Stimulated activated CD8-positive, alpha-beta memory T cell treated with anti-CD3 and anti-CD28 coated beads, Interleukin-7, amount 100 ng/mL, for 4 hours (primary cell): ENCODE measurements at places on chromosomes 7 and 10.

DNA sequence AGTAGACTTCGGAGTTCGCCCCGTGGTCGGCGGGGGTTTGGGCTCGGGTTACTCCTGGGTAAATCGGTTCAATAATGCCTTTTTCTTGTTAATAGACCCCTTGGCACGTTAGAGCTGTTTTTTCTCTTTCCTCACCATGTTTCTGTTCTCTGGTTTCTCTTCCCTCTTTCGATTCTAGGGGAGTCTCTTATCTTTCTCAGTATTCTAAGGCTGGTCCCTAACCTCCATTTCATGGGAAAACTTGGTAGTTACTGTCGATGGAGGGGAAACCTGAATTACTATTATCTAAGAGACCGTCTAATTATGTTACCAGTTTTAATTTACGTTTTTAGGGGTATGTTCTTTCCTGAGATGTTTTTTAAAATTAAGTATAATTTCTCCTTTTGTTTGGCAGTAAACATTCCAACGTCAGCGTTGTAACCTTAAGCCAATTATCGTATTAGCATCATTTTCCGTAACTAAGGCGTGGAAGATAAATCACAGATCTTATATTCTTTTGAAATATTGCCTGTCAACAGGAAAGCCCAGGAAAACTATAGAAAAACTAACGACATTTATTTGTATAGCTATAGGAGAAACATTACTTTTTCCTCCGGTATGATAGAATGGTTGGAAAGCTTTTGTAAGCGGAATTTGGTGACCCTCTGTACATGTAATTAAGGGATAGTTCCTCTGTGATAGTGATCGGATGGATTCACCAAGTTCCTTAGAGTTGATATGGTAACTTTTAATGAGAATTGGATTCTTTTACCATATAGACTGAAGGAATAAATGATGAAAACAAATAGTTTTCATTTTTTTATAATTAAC lies 847 bp downstream of the BTAF1 start:
- no peak for DNase-seq

DNA sequence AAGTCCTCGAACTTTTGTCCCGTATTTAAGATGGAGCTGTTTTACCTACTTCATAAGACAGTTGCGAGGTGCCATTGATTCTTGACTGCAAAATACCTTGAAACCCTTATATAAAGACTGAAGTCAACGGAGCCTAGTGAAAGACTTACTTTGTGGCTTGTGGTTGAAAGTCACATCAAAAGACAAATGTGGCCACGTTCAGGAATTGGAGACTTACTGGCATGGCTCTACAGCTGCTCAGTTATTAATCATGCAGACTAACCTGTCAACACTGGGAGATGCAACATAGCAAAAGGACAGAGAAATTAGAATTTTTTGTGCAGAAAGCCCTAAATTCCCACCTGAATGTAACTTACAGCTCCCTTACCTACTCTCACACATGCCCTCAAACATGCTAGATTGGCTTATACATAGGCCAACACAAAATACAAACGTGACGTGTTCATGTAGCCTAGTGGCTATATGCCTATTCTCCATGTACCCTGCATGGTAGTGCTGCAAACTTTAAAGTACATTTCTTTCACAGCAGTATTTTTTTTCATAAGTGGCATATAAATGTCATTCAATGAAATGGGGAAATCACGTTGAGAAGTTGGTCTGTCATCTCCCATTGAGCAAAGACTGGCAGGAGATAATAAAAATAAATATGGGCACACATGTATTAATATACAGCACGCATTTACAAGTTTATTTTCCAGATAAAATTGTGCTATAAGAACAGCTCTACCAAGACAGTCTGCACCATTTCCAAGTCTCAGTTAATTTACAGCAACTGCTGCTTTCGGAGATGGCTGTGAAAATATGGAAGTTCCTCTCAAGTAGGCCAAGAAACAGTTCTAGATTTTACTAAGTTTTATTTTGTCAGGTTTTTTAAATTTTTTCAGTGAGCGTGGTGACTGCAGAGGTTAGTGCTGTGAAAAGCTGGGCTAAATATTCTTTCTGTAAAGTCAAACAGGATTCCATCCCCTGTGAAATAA lies 170.4 kb upstream of the C7orf33 start:
- no peak for DNase-seq

GRCh38 chr7:78529392-78529791 lies 730.8 kb downstream of the PHTF2 start:
- DNase-seq = no peak

GRCh38 chr7:2757904-2758672 lies 70.1 kb downstream of the AMZ1 start:
- DNase-seq = peak; percentile 56

DNA sequence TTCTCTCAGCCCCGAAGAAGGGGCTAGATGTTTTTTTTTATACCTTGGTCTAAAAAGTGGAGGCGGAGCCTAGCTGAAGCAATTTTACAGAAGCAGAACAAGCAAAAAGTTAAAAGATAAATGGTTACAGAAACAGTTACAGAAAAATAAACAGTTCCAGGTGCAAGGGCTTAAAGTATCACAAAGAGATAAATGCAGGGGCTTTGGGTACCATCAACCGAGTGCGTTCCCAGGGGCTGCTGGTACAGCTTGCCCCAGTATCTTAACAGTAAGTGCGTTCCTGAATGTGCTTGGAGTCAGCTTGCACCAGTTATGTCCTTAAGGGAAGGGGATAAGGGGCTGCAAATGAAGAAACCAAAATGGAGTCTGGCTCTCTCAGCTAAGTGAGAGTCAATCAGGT lies 173.9 kb upstream of the MBL2 start:
- no peak for DNase-seq

DNA sequence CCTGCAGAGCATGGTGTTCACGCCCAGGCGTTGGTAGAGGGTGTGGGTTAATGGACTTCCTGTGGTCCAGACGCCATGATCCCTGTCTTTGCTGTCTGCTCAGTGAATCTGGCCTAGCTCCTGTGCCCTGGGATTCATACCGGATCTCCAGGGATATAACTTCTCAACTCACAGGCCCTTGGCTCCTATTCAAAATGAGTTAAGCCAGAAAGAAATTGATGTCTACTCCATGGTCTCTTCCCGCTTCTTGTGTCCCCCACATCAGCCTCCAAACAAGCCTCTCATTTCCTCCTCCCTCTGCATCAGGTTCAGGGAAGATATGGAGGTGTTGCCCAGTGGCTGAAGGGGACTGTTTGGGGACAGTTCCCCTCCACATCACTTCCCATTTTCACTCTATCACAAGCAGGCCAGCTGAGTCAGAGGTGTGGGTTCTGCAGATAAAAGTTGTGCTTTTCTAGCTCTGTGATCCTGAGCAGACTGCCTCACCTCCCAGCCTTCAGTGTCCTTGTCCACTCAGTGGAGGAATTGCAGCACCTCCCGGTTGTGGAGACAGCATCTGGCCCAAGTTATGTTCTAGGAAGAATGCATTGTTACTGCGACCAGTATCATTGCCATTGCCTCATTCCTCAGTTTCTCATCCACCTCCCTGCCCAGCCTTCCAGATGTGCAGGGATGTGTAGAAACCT lies 22.5 kb downstream of the AKR1E2 start:
- DNase-seq = no peak
